ENCODE measurements at places on chromosomes 13 and 19. TPM values are rescaled to one million over a fixed set of nuclear protein-coding genes. Genes with fewer than 3 reads are reported as not detected.

Gene FFAR2
- total RNA-seq: under 0.01 TPM

Gene ZNF420
- 53.8 TPM for total RNA-seq

Gene DENND1C
- not detected for total RNA-seq

Gene ZNF570
- 42.8 TPM for total RNA-seq

Gene TUBA3C
- total RNA-seq: not detected

Gene ZNF296
- total RNA-seq: under 0.01 TPM

Gene CEACAM6
- not detected for total RNA-seq

Gene MUC16
- total RNA-seq: not detected

Gene TDRD3
- 63.6 TPM for total RNA-seq

Gene ZNF256
- 19.6 TPM for total RNA-seq

Gene ADM5
- total RNA-seq: 0.82 TPM

Gene KLF5
- 1.6 TPM for total RNA-seq

Gene ARL11
- total RNA-seq: under 0.01 TPM

Gene PTH2
- not detected for total RNA-seq

Gene CD33
- total RNA-seq: 0.41 TPM

Gene C1QTNF9B
- total RNA-seq: 0.41 TPM

Gene ZNF540
- 21.6 TPM for total RNA-seq

Gene IFNL4
- under 0.01 TPM for total RNA-seq

Gene RUBCNL
- 3.3 TPM for total RNA-seq

Gene CEACAM20
- total RNA-seq: not detected

Gene LRRC8E
- total RNA-seq: not detected

Gene CTXN1
- total RNA-seq: 9.4 TPM

Gene TUBB4A
- 106 TPM for total RNA-seq

Gene ZNF787
- total RNA-seq: 15.1 TPM

Gene ZNF677
- 35.5 TPM for total RNA-seq

Gene ADAMTSL5
- total RNA-seq: under 0.01 TPM

Gene ZNF682
- 20.0 TPM for total RNA-seq

Gene TNFRSF19
- 10.2 TPM for total RNA-seq

Gene LRCH1
- 17.1 TPM for total RNA-seq

Gene NKPD1
- 1.2 TPM for total RNA-seq

Gene AMH
- 0.82 TPM for total RNA-seq

Gene LPAR2
- 14.7 TPM for total RNA-seq

Gene ZNF701
- 22.4 TPM for total RNA-seq

Gene LILRB3
- not detected for total RNA-seq

Gene REEP6
- total RNA-seq: 2.4 TPM

Gene KLK14
- not detected for total RNA-seq

Gene VSIG10L
- 0.41 TPM for total RNA-seq

Gene GDF15
- not detected for total RNA-seq

Gene SLC10A2
- total RNA-seq: under 0.01 TPM

Gene KCNRG
- 31.8 TPM for total RNA-seq

Gene C19orf38
- 0.82 TPM for total RNA-seq

Gene PRR22
- 0.41 TPM for total RNA-seq

Gene ANKLE1
- 0.82 TPM for total RNA-seq

Gene MTUS2
- total RNA-seq: 7.3 TPM
